ENCODE measurements at places on chromosomes 4 and X. TPM values are rescaled to one million over a fixed set of nuclear protein-coding genes. Genes with fewer than 3 reads are reported as not detected.

Gene SPINK2
- 0.28 TPM for total RNA-seq

Gene MXRA5
- 0.34 TPM for total RNA-seq

Gene SSX1
- total RNA-seq = not detected

Gene LAGE3
- 10.3 TPM for total RNA-seq

Gene HHIP
- under 0.01 TPM for total RNA-seq

Gene MAGEA2B
- not detected for total RNA-seq

Gene ADH1A
- total RNA-seq = not detected

Gene CLIC2
- total RNA-seq = 0.14 TPM

Gene AWAT2
- total RNA-seq = not detected

Gene HCCS
- 27.3 TPM for total RNA-seq

Gene TMEM255A
- 0.43 TPM for total RNA-seq
